MM.1S (cell line): ENCODE measurements at places on chromosomes 12 and 14.

DNA sequence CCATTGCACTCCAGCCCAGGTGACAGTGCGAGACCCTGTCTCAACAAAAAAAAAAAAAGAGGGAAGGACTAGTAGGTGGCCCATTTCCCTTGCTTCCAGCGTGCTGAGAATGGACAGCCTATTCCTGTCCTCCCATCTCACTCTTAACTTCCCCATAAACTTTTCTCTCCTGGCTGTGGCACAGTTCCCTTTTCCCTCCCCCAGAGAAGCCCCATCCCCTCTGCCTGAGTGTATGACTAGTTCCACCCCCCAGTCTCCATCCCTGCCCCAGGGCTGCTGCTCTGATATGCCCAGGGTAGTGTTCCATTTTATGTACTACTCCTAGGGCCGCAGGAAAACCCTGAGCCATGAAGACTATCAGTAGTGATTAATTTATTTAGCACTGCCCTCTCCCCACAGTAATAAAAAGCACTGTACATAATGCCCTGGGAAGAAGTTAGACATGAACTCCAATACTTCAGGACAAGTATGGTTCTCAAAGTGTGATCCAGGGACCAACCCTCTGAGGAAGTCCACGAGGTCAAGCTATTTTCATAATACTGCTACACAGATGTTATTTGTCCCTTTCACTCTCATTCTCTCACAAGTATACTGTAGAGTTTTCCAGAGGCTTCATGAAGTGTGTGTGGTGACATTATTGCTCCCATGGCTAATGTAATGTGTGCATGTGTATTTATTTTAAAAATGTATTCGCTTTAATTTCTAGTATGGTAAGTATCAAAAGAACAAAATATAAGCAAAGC is 11.5 kb upstream of the CHD4 start:
- no peak for DNase-seq
- no peaks in the 10 kb centered on the region for H3K36me3 ChIP-seq
- no peaks in the 10 kb centered on the region for H3K4me1 ChIP-seq
- no peak overlapping the region for H3K27ac ChIP-seq
- H3K27me3 ChIP-seq: no peaks in the 10 kb centered on the region

DNA sequence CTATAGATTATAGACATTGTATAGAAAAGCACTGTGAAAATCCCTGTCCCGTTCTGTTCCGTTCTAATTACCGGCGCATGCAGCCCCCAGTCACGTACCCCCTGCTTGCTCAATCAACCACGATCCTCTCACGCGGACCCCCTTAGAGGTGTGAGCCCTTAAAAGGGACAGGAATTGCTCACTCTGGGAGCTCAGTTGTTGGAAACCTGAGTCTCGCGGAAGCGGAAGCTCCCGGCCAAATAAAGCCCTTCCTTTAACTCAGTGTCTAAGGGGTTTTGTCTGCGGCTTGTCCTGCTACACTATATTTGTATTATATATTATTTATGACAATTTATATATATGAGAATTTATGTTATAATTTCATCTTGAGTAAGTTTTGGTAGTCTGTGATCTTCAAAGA is 213.6 kb upstream of the AMIGO2 start:
- H3K27ac ChIP-seq: no peak overlapping the region
- H3K4me3 ChIP-seq: no peak overlapping the region
- DNase-seq: no peak
- peaks cover 5% of the 10 kb centered on the region; the same call in 1 of the 2 replicates for H3K4me1 ChIP-seq
- H3K27me3 ChIP-seq: no peaks in the 10 kb centered on the region
- H3K36me3 ChIP-seq: no peaks in the 10 kb centered on the region

DNA sequence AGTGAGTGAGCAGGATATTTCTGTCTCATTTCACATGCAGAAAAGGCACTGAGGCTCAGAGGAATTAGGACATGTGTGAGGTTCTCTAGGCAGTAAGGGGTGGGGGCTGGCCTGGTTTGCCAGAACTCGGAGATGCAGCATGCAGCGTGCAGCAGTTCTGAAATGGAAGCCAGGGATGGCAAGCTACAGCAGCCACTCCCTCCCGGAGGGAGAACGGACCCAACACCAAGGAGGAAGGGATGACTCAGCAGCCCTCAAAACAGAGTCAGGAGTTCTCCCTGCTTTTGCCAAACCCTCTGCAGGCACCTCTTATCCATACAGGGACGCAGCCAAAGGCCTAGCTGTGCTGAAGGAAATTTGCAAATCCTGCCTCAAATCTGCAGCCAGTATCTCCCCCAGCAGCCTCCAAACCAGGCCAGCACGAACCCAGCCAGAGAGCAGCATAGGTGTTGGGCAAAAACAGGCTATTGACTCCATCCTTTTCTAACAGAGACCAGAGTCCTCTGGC is 10.3 kb upstream of the SERPINA3 start:
- no peaks in the 10 kb centered on the region for H3K36me3 ChIP-seq
- H3K4me1 ChIP-seq: no peaks in the 10 kb centered on the region
- no peak overlapping the region for H3K27ac ChIP-seq

- no peaks in the 10 kb centered on the region for H3K36me3 ChIP-seq
- H3K27ac ChIP-seq: no peak within 1 kb of the TSS
- no peaks in the 10 kb centered on the region for H3K27me3 ChIP-seq
- no peak for DNase-seq
- H3K4me3 ChIP-seq: no peak within 1 kb of the TSS
Observed at GRCh38 chr12:2834581-2835491, at the start of gene NRIP2. TSS of gene NRIP2 (minus strand) at chr12:2835035. CDS start at chr12:2834983, 52 bp downstream.

GRCh38 chr12:67531501-67531900 is 117.0 kb upstream of the DYRK2 start:
- no peak overlapping the region for H3K27ac ChIP-seq
- H3K4me3 ChIP-seq: no peak overlapping the region
- no peak for DNase-seq
- H3K27me3 ChIP-seq: no peaks in the 10 kb centered on the region
- no peaks in the 10 kb centered on the region for H3K4me1 ChIP-seq

DNA sequence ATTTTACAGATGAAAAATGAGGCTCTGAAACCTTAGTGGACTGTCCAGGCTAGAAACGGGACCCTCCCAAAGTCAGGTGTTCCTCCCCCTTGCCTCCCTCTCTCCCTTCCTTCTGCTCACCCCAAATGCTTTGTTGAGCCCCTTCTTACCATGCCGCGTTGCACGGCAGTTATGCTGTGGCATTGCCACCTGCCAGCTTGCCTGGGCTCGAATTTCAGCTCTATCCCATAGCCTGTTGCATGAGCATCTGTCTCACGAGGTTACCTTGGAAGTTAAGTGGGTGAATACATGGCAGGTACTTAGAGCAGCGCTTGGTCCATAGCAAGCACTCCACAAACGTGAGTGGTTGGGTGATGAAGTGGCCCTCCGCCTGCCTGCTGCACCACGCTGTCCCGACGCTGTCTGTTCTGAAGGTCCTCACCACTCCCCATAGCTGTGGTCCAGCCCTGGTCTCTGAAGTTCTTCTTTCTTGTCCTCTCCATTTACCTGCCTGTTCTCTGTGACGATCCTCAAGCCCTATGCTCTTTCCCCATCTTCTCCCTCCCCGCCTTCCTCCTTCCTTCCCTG is 269.9 kb downstream of the CACNA1C start:
- H3K36me3 ChIP-seq: no peaks in the 10 kb centered on the region
- H3K27me3 ChIP-seq: no peaks in the 10 kb centered on the region
- H3K4me3 ChIP-seq: no peak overlapping the region

GRCh38 chr14:34993426-34993825 is 10.6 kb downstream of the SRP54 start:
- H3K4me3 ChIP-seq: no peak overlapping the region
- H3K4me1 ChIP-seq: no peaks in the 10 kb centered on the region
- no peak for DNase-seq
- H3K27ac ChIP-seq: no peak overlapping the region

DNA sequence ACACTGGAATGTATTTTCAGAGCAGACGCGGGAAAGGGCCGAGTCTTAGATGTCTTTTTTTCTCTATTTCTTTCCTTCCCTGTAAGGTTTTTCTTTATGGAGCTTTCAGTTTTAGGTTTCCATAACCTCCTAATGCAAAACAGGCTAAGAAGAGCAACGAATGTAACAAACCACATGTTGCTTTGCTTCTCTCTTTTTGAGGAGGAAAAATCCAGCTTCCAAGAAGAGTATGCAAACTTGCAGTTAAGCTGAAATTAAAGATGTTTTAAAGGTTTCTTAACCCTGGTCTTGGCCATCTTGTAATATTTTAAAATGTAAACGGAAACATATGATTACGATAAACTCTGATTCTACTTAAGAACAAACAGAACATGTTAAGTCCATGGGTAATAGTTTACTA is 86.9 kb downstream of the PRICKLE1 start:
- H3K4me3 ChIP-seq: no peak overlapping the region
- no peaks in the 10 kb centered on the region for H3K36me3 ChIP-seq
- H3K27me3 ChIP-seq: no peaks in the 10 kb centered on the region
- H3K27ac ChIP-seq: no peak overlapping the region
- H3K4me1 ChIP-seq: no peaks in the 10 kb centered on the region
- DNase-seq: no peak

DNA sequence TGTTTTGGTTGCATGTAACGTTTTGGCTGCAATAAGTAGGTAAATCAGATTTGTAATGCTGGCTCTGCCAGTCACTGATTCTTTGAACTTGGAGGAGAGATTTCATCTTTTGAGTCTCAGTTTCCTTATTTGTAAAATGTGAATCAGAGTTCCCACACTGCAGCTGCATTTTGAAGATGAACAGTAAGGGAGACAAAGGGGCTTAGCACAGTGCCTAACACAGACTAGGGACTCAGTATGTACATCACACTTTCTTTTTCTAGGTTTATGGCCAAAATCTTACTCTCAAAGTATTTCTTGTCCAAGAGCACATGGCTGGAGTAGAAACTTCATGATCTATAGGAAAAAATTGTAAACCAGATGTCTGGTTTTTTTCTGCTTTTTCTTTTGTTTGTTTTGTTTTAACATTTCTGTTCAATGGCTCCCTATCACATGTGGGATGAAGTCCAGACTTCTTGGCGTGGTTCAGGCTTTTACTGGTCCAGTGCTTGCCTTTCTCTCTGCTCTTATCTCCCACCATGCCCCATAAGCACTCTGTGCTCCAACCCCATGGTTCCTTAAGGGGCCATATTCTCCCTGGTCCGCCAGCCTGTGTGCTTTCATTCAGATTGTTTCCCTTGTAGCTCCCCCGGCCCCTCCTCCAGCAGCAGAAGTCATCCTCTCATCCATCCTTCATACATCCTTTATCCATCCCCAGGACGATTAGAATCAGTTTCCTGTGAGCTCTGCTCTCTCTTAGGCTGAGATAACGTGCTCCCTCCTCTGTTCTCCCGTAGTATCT is 58.0 kb downstream of the SYNE2 start:
- H3K4me3 ChIP-seq: no peak overlapping the region
- no peaks in the 10 kb centered on the region for H3K27me3 ChIP-seq
- DNase-seq: no peak
- H3K36me3 ChIP-seq: no peaks in the 10 kb centered on the region
- 0 out of 2 replicates have a peak, but pooled peaks cover 3% of the 10 kb centered on the region for H3K4me1 ChIP-seq

GRCh38 chr14:71362920-71363584 is 455.8 kb downstream of the PCNX1 start:
- no peak overlapping the region for H3K27ac ChIP-seq
- H3K4me3 ChIP-seq: no peak overlapping the region
- H3K36me3 ChIP-seq: no peaks in the 10 kb centered on the region
- no peak for DNase-seq
- H3K4me1 ChIP-seq: no peaks in the 10 kb centered on the region

GRCh38 chr12:85874031-85874461 is at the start of gene NTS:
TSS of gene NTS (plus strand) at chr12:85874295. CDS start at chr12:85874404, 109 bp downstream.
- H3K4me1 ChIP-seq: no peaks in the 10 kb centered on the region
- no peak within 1 kb of the TSS for H3K4me3 ChIP-seq
- H3K27ac ChIP-seq: no peak within 1 kb of the TSS
- H3K36me3 ChIP-seq: no peaks in the 10 kb centered on the region
- no peak for DNase-seq

GRCh38 chr14:101962503-101962874 is 1.9 kb upstream of the DYNC1H1 start:
- H3K4me3 ChIP-seq: no peak overlapping the region
- no peak for DNase-seq
- H3K36me3 ChIP-seq: no peaks in the 10 kb centered on the region
- no peaks in the 10 kb centered on the region for H3K4me1 ChIP-seq
- H3K27ac ChIP-seq: no peak overlapping the region

DNA sequence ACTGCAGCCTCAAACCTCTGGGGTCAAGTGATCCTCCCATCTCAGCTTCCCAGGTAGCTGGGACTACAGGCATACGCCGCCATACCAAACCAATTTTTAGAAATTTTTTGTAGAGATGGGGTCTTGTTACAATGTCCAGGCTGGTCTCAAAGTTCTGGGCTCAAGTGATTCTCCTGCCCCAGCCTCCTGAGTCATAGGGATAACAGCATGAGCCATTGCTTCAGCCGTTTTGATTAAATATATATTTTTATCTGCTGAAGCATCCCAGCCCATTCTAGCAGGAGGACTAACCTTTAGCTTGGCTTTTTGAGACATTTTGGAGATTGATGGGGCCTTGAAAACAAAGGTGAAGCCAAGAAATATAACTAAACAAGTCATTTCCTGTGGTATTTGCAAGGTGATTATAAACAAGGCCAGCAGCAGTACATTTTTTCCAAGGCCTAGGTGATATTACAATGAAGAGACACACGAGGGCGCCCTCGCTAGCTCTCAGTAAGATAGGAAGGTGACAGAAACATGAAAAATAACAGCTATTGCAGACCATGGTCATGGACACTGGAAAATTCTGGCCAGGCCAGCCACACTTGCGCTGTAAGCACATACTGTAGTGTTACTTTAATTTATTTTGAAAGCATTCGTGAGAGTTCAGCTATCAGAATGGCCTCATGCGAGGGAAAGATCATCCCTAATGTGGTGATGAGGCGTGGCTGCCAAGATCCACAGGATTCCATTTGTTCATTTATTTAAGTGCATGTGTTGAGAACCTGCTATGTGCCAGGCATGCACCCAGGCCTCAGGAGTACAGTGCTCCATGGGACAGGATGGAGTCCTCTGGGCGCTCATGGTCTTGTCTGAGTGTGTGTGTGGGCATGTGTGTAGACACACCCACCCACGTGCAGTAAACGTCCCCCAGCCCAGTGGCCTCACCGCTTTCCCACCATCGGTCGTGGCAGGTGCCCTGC is 63.5 kb downstream of the DGLUCY start:
- H3K27me3 ChIP-seq: no peaks in the 10 kb centered on the region
- H3K4me1 ChIP-seq: no peaks in the 10 kb centered on the region
- peak; percentile 59 for DNase-seq
- H3K4me3 ChIP-seq: no peak overlapping the region
- H3K36me3 ChIP-seq: no peaks in the 10 kb centered on the region
- peak overlapping the region; percentile 27; the same call in 1 of the 2 replicates for H3K27ac ChIP-seq

DNA sequence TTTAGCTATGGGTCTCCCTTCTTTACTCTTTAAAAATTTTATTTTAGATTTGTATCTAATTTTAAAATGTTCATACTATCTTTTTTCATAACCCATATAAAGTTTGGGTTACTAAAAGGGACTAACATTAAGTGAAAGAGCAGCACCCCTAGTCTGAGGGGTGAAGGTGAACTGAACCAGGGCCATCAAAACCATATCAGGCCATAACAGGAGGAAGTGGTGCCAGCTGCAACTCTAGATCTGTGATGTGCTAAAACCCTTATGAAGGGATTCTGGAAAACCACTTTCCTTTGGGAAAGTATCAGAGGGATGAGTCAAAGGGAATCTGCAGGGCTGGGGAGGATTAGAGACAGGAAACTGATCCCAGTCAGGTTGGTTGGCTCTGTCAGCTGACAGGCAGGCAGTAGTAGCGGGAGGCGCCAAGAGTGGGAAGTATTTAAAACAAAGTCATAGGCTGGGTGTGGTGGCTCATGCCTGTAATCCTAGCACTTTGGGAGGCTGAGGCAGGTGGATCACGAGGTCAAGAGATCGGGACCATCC is 162.5 kb downstream of the PPM1H start:
- DNase-seq: no peak
- no peaks in the 10 kb centered on the region for H3K36me3 ChIP-seq
- H3K4me3 ChIP-seq: no peak overlapping the region
